ENCODE measurements at places on chromosomes 12 and 14.

DNA sequence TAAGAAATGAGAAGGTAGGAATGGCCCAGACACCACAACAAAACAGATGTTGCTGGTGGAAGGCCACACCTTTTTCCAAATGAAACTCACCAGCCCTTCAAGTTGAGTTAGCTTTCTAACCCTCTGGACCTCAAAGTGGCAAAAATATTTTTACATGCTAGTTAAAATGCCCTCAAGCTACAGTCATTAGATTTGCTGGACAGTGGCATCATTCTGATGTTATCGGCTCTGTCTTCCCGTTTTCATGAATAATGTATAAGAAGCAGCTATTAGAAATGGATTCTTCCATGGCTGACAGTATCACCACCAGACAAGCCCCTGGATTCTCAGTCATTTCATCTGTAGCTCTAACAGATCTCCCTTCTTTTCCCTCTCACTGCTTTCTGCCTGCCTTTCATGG, 37.1 kb upstream of the PLXNC1 start:
- no peak for DNase-seq

- no peak for DNase-seq
Observed at GRCh38 chr12:124743479-124744272, 120.0 kb downstream of the SCARB1 start.

- DNase-seq: no peak
Observed at GRCh38 chr12:122740351-122740750, 9.7 kb upstream of the HCAR1 start.

- no peak for DNase-seq
Observed at GRCh38 chr14:74324931-74325361, 22.2 kb upstream of the ABCD4 start.

- no peak for DNase-seq
Observed at GRCh38 chr12:127809275-127809674, 457.7 kb upstream of the TMEM132C start.

- no peak for DNase-seq
Observed at GRCh38 chr12:103852498-103852997, 11.5 kb upstream of the NT5DC3 start.

- no peak for DNase-seq
Observed at GRCh38 chr14:68791902-68792677, 777 bp downstream of the ZFP36L1 start.

DNA sequence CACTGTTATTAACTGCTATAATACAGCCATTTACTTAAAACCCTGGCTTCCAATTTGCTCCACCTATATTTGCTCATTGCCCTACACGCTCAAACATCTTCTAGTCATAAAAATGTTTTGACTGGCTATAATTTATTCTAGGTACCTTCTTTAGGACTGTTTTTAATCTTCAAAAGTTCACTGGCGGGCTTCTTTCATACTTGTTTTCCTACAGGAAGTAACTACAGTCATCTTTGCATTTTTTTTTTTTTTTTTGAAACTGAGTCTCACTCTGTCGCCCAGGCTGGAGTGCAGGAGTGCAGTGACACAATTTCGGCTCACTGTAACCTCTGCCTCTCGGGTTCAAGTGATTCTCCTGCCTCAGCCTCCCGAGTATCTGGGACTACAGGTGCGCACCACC, 32.5 kb downstream of the MPHOSPH9 start:
- DNase-seq: no peak

DNA sequence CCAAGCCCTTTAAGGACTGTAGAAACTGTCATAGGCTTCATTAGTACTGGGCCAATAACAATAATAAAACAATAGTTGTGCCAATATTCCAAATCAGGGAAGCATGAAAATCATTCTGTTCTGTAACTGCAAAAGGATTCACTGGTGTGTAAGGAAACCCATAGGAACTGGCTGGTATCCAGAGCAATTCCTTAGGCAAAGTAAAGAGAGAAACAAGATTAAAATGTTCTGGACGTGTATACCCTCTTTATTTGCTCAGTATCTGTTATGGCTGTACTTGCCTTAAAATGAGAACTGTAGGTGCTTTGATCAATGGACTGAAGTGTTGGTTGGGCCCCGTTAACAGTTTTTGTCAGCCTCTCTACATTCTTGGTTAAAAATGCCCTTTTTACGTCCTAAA, 72.4 kb upstream of the STAC3 start:
- no peak for DNase-seq
